ENCODE measurements at places on chromosomes 7 and 10.

DNA sequence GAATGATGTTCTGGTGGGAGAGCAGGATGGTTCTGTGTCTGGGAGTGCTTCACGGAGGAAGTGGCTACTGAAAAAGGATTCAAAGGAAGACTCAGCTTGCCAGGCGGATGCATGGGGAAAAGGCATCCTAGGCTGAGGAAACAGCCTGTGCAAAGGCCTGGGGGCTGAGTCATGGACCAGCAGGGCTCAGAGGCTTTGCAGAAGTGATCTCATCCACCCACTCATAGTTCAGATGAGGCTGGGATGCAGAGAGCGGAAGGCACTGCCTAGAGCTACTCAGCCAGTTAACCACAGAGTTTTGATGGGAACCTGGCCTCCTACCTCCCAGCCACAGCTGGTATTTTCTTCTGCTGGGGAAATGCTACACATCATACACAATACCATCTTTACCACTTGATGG is 15.8 kb upstream of the ADAMTS14 start:
- DNase-seq = no peak

GRCh38 chr7:7156663-7157062 is 25.7 kb upstream of the C1GALT1 start:
- DNase-seq = no peak

DNA sequence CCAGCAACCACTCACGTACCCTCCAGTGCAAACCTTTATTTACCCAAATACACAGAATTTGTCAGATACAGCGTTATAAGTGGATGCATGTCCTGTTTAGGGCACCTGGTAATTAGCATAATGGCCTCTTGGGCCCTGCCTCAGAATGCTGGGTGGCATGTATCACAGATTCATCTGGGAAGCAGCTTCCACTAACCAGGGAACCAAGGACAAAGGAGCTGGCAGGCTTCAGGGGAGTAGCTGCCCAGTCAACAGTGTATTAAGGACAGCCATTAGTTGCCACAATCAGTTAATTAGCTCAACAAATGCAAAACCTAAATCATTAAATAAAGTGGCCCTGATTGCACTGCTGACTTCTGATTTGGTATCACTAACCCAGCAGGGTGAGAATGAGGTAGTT is 105.7 kb downstream of the RAPGEF5 start:
- no peak for DNase-seq

GRCh38 chr10:62451611-62451975 is 77.4 kb downstream of the ZNF365 start:
- DNase-seq = no peak

GRCh38 chr7:29106669-29106988 is 39.7 kb downstream of the CPVL start:
- DNase-seq = no peak
